LHCN-M2 (cell line): ENCODE measurements at places on chromosomes 3 and 15. TPM values are rescaled to one million over a fixed set of nuclear protein-coding genes. Genes with fewer than 3 reads are reported as not detected.

PLA2G4E gene
- not detected in 2 replicates for total RNA-seq

PRR20G gene
- total RNA-seq: not detected in 2 replicates

LNP1 gene
- 3.5 and 6.4 TPM in 2 replicates for total RNA-seq

MINAR1 gene
- 0.26 and 0.52 TPM in 2 replicates for total RNA-seq

ARL14 gene
- total RNA-seq: not detected in 2 replicates

FBXO40 gene
- total RNA-seq: not detected in 2 replicates

MLF1 gene
- total RNA-seq: 10.7 and 11.5 TPM in 2 replicates

GOLGA8T gene
- not detected in 2 replicates for total RNA-seq

LXN gene
- not detected in 2 replicates for total RNA-seq

CMTM8 gene
- 7.0 and 7.1 TPM in 2 replicates for total RNA-seq

DNA sequence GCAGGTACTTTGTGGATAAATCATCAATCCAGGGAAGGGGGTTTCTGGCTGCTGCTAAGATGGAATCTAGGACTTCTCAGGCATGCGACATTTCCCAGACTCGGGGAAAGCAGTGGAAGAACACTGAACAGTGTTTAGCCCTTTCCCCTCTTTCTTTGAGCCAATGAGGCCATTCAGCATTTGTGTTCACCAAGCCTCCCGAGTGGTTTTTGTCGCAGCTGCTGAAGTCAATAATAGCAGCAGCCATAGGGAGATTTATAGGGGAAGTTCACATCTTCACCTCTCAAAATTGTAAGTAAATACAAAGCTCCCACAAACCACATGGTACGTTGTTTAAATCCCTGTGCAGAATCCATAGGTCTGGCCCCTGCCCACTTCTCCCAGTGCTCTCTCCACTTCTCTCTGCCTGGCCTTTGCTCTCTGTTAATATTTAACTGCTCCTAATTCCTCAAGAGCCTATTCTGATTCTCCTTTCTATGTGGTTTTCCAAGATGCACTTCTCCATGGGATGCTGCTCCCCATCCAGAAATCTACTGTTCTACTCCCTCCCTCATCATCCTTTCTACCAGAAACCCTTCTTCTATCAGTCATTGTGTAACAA, 230.7 kb downstream of the SHQ1 start:
- DNase-seq: no peak

GRCh38 chr3:101548527-101549105, 13.1 kb upstream of the TRMT10C start:
- no peak for DNase-seq

- peak; percentile 39 for DNase-seq
These were observed 728.9 kb upstream of the DPPA4 start for GRCh38 chr3:110066206-110066605.

GRCh38 chr3:31918179-31919150, 62.6 kb downstream of the OSBPL10 start:
- DNase-seq: no peak

DNA sequence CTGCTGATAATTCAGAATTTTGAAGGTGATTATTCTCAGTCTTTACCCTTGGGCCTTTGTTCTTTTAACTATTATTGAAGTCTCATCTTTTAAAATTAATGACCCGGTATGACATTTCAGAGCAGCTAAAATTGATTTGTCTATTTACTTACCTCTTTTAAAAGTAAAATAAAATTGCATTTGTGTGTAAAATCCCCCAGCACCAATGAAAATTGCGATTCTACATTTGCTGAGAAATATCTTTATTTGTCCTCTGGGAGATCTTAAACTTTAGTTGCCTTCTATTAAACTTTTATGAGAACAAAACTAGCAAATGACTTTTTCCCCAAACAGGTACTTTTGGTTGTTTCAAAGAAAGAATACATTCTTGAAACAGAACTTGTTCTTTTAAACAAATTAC, 7.5 kb upstream of the IL5RA start:
- no peak for DNase-seq

DNA sequence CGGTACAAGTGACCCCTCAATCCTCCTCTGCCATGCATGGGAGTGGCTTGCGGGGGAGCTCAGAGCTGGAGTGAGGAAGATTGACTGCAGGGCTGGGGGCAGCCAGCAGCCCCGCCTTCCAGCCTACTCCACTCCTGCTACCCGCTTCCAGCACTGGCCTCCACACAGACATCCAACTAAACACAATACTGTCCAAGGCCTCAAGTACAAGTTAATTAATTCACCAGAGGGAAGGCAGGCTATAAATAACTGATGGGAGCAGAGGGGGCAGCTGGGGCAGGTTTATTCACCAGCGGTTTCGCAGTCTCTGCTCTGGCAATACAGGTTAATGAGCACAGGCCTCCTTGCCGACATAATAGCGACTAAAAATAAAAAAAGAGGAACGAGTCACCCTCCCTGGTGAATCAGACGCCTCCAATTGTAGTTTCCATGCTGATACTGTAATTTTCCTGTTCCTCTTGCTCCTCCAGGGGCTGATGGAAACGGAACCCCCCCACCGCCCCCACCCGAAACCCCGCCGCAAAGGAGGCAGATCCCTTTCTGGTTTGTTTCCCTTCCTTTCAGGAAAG, 166.4 kb upstream of the TLE3 start:
- peak; percentile 34 for DNase-seq

DNA sequence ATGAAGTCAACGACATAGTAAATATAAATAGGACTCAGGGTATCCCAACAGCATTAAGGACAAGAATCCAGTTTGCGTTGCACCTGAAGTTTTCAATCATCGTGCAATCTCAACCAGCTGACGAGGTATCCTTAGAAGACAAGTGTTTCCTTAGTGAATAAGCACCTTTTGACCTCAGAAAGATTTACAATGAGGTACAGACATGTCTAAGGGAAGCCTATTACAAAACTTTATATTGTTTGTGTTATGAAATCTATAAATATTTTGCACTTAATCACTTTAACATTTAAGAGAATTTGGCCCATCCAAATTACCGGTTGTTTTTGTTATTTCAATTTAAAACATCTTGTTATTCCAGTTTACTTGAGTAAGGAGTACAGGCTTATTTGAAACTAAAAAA, 64.9 kb upstream of the PRICKLE2 start:
- DNase-seq: no peak
